ENCODE measurements at places on chromosomes 3 and 15.

DNA sequence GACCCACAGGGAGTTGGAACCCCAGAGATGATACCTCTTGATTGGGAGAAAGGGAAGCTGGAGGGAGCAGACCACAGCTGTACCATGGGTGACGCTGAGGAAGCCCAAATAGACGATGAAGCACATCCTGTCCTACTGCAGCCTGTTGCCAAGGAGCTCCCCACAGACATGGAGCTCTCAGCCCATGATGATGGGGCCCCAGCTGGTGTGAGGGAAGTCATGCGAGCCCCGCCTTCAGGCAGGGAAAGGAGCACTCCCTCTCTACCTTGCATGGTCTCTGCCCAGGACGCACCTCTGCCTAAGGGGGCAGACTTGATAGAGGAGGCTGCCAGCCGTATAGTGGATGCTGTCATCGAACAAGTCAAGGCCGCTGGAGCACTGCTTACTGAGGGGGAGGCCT lies 201.1 kb downstream of the AKAP13 start:
- DNase-seq: no peak

- no peak for DNase-seq
Observed at GRCh38 chr15:68801572-68802148, 19.0 kb downstream of the ANP32A start.

GRCh38 chr3:61947456-61947855 lies 386.1 kb downstream of the PTPRG start:
- no peak for DNase-seq

- DNase-seq: no peak
Observed at GRCh38 chr3:143510601-143511000, 337.7 kb downstream of the SLC9A9 start.

DNA sequence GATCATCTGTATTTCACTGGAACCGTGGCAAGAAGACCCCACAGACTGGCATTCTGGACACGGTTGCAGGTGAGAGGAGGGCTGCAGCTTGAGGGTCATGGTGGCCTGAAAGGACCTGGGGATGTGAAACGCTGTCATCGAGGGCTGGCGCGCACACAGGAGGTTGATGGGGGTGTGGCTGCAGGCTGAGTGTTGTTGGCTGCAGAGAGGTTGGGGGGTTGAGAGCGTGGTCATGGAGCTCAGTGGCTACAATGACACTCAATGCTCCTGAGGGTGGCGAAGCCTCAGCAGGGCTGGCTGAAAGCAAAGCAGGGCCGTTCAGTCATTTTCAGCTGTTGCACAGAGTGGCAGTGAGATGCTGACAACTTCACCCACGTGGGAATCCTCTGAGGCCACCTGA lies 21.0 kb downstream of the CPN2 start:
- DNase-seq: no peak

- DNase-seq: no peak
Observed at GRCh38 chr3:87186608-87187159, 40.4 kb upstream of the CHMP2B start.

GRCh38 chr3:98209244-98209643 lies 42.7 kb downstream of the OR5H15 start:
- no peak for DNase-seq

- DNase-seq: no peak
Observed at GRCh38 chr3:14906355-14906971, 40.9 kb upstream of the NR2C2 start.

DNA sequence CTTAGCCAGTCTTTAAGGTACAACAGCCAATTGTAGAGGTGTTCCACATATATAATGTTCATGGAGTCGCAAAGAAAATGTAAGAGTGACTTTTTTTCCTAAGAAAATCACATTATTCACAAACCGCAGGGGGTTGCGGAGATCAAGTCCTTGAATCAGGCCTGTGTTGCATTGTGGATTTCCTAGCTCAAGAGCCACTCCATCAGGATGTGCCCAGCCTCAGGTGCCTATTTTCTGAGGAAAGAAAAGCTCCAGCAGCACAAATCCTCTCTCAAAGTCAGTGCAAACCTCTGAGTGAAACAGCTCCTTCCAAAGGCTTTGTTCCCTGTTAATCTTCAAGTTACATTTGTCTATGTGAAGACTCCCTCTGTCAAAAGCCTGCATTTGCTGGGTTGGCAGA lies 349.4 kb downstream of the CLSTN2 start:
- no peak for DNase-seq

DNA sequence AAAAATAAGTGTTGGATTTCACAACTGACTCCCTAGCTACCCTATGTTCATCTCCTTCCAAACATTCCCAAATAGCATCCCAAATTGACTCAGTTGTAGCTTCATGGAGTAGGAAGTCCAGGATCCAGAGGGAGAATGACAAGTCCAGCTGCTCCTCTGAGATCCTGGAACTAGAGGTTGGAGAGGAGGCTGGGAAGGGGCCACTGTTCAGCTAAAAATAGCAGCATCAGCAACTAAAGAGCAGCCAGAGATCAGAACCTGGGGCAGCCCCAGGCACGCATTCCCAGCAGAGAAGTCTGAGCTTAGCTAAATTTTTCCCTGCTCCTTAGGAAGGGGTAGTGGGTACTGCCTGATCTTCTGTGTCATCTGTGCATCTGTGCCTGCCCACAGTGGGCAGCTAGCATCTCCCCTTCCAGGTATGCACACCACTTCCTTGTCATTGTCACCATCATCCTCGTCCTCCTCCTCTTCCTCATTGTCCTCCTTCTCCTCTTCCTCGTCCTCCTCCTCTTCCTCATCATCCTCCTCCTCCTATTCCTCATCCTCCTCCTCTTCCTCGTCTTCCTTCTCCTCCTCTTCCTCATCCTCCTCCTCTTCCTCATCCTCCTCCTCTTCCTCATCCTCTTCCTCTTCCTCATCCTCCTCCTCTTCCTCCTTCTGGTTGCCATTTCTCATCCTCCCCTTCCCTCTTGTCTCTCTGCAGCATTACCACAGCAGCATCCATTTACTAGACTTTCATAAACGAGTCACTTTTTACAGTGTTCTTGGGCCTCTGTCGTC lies 152.3 kb upstream of the ROPN1 start:
- DNase-seq: no peak

DNA sequence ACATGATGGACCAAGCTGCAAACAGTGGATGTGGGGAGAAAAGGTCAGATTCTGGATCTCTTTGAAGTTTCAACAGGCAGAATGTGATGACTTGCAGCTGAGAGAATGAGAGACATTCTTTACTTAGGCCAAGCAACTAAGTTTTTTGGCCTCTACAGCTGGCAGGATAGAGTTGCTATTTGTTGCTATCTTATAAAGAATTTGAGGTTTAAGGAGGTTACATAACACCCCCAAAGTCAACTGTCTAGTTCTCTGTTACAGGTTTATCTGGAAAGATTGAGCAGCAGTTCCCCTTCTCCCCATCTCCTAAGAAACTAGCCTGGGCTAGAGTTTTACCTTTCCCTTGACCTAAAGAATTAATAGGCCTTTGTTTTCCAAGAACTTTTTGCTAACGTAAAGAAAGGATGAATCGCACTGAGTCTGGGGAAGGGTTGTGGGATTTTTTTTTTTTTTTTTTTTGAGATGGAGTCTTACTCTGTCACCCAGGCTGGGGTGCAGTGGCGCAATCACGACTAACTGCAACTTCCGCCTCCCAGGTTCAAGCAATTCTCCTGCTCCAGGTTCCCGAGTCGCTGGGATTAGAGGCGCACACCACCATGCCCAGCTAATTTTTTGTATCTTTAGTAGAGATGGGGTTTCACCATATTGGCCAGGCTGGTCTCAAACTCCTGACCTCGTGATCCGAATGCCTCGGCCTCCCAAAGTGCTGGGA lies 26.6 kb upstream of the SLMAP start:
- DNase-seq: no peak

DNA sequence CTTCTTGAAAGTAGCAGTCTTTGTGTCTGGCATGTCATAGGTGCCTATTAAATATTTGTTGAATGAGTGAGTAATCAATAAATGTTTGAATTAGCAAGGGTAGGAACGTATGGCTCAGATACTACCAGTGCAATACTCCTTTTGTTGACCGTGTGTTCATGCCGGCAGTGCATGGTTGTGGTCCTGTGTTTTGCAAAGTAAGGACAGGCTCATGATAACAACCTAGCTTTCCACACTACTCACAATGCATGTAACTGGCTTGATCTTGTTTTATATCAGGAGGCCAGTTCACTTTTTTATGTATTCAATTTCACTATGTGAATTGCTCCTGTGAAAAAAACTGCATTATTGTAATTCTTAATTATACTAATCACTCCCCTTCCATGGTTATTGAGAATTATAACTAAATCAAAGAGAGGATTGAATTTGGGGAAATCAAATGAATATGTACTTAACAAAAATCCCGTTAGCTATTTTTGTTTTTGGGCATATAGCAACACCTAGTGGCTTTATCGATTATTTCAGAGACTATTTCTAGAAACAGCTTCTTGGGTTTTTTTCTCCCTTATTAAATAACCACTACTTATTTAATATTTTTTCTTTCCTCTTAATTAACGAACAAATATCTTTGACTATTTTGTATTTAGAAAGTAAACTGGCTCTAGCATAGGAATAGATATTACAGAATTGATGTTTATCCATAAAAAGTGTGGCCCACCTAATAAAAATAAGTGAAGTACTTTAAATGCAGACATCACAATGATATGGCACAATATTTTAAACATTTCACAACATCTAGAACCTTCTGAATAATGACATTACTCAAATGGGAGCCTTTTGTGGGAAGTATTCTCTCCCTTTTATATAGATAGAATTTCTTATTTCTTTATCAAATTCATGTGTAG lies 218.5 kb downstream of the BBX start:
- DNase-seq: no peak

DNA sequence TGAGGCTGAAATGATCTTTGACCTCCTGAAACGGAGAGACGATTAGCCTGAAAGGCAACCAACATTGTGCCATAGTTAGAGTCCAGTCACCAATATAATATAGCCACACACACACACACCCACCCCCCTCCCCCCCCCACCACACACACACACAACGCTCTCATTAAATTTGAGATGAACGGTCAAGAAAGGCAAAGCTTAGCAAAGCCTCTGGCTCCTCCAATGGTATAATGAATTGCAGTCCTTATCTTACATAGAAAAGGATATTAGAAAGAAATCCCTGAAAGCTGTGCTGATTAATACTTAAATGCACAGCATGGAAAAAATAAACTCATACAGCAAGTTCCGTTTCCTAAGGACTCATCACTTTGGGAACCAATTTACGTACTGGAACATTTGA lies 876 bp upstream of the ZNF385D start:
- DNase-seq: no peak

- no peak for DNase-seq
Observed at GRCh38 chr3:127552038-127552437, 38.5 kb downstream of the TPRA1 start.

- DNase-seq: no peak
Observed at GRCh38 chr15:82165948-82166376, 96.6 kb downstream of the EFL1 start.

- no peak for DNase-seq
Observed at GRCh38 chr3:120440001-120440703, 10.6 kb downstream of the FSTL1 start.

DNA sequence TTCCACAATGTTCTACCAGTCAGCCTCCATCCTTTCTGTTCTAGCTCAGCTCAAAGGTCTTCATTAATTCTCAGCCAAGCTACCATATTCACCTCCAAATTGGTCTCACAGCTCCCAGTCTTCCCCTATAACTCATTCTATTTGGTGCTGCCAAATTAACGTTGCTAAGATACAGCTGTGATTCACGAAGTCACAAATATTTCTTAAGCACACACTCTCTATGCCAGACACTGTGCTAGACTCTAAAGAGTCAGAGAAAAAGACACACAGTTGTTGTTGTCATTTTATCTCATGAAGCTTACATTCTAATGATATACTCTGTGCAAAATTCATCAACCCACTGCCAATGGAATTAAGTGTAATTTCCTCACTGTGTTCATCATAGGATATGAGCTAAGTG lies 102.8 kb downstream of the FRMD5 start:
- no peak for DNase-seq

DNA sequence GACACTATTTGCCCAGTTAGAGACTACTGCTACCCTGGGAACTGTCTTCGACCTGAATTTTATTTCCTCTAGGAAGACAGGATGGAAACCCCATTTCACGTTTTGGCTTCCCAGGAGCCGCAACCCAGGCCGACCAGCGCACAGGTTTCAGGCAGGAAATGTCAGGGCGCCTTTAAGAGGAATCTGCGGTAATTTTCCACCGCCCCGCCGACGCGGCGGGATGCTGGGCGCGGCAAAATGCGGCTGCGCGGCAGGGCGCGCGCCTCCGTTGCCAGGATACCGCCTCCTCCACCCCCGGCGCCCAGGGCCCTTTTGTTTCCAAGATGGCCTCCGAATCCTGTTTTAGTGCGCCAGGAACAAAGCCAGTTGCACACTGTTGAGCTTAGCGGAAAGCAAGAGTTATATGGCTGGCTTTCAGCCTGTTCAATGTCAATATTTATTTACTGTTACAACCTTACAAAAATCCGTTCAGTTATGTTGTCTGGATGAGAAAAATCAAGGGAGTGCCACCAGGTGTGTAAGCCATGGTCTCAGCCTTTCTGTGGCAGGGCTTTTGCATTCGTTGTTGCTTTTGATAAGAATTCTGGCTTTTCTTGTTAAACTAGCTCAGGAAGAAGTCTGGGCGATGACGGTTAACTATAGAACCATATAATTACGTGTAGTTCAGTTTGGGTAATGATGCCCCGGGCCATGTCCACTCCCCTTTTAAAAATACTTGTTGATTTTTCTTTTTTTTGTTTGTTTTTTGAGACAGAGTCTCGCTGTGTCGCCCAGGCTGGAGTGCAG lies 79.7 kb upstream of the CHD2 start:
- DNase-seq: peak; percentile 92

GRCh38 chr3:4078903-4079302 lies 224.3 kb upstream of the SETMAR start:
- DNase-seq: no peak

DNA sequence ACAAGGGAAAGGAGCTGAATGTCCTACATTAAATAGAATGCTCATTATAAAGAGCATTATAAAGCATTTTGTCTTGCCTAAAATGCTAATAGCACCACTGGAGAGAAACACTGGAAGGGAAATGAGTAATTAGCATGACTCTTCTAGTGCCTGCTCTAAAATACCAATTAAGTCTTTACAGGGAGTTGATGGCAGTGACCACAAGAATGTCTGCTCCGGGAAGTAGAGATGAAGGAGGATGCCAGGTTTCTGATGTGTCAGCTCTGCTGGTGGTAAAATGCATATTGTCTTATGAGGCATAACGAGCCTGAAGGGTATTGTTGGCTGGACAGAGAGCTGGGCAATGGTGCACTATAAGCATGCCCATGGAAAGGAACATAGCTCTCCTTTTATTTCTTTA lies 49.5 kb downstream of the MYLK start:
- DNase-seq: no peak

GRCh38 chr3:56919137-56919796 lies 117.5 kb upstream of the ARHGEF3 start:
- DNase-seq: no peak

GRCh38 chr3:27454461-27454860 lies 29.7 kb downstream of the SLC4A7 start:
- DNase-seq: no peak

- DNase-seq: no peak
Observed at GRCh38 chr3:156661155-156661554, 13.2 kb upstream of the TIPARP start.
